ENCODE measurements at places on chromosomes 16 and 17.

GRCh38 chr17:39198186-39198566, 707 bp upstream of the CACNB1 start:
- DNase-seq: no peak

DNA sequence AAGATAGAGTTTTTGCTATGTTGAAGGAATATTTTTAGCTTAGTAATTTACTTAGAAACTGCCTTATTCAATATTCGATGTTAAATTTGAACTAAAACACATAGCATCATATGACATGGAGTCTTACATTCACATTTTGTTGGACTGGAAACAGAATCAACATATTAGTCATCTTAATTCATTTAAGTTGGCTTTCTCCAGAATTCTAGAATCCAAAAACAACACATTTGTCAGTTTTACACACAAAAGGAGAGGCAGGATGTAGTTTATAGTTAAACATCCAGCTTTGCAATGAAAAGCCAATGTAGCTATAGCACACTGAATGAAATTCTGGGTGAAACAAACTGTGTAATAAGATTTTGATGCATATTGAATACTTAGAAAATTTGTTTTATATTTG, 43.3 kb downstream of the WWOX start:
- DNase-seq: no peak

DNA sequence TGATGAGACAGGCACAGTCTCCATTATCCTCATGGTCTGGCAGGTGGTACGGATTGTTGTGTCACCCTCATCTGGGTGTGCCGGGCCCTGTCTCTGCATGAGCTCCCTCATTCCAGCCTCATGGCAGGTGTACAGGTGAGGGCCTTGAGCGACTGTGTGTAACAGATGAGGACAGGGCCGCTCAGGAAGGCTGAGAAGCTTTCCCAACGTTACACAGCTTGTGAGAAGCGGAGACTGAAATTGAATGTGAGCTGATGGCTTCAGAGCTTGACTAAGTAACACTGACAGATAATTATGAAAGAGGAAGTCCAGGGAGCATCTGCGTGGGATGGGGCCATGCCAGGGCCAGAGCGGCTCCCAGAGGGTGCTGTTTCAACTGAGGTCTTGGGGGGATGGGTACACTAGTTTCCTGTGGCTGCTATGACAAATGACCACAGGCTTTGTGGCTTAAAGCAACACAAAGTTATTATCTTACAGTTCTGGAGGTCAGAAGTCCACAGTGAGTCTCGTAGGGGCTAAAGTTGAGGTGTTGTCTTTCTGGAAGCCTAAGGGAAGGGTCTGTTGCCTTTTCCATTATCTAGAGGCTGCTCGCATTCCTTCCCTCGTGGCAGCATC, 36.7 kb downstream of the CMIP start:
- no peak for DNase-seq

- DNase-seq: no peak
Measured at GRCh38 chr16:82302042-82302727, 132.2 kb upstream of the MPHOSPH6 start.

DNA sequence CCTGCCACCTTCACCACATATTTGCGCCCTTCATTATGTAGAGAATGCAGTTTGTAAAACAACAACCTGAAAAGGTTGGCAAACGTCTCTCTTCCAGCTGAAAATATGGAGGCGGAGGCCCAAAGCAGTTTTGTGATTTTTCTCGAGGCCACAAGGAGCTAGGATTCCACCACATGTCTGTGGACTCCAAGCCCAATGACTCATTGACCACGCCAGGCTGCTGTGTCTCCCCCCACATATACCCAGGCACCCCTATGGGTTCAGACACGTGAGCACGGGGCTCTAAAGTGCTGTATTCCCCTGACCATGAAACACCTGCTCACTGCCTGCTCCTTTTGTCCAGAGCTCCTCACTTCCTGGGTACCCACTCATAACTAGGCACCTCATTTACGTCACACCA, 121.4 kb upstream of the CDH5 start:
- DNase-seq: no peak

DNA sequence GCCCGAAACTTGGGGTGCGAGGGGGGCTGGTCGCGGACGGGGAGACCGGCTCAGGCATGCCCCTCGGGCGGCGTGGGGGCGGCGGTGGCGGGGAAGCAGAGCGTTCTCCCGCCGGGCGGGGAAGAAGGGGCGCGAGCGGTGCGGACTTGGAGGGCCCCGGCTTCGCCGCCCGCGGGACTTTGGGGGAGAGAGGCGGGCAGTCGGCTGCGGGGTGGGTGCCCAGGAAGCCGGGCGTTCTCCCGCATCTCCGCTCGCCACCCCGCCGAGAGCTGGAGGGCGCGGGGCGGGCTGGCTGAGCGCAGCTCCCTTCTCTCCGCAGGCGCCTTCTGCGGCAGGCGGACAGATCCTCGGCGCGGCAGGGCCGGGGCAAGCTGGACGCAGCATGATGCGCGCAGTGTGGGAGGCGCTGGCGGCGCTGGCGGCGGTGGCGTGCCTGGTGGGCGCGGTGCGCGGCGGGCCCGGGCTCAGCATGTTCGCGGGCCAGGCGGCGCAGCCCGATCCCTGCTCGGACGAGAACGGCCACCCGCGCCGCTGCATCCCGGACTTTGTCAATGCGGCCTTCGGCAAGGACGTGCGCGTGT, 772 bp downstream of the NTN1 start:
- no peak for DNase-seq

All from LNCaP clone FGC (cell line).